ENCODE measurements at places on chromosomes 12 and 14.

GRCh38 chr14:31893221-31893757 is 183.8 kb upstream of the ARHGAP5 start:
- peak; percentile 62 for DNase-seq

GRCh38 chr12:115060477-115061168 is 376.6 kb upstream of the TBX3 start:
- DNase-seq, result no peak

DNA sequence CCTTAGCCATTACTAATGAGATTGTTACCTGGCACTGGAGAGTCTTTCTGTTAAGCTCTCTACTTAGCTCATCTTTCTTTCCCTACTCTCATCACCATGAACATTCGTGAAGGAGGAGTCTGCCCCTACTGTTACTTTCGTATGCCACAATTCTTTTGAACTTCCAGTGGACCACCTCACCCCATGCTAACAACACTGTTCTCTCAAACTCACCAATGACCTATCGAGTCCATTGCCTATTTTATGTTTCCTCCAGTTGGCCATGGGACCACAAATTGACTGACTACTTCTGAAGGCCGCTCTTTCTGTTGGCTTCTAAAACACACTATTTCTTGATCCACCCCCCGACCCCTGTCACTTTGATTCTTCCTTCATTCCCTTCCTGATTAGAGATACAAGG is 192.4 kb upstream of the GZMB start:
- DNase-seq, result no peak

- DNase-seq, result no peak
Observed at GRCh38 chr12:26786491-26786864, 46.5 kb downstream of the ITPR2 start.

GRCh38 chr14:22685467-22685866 is 41.3 kb upstream of the OR6J1 start:
- no peak for DNase-seq

DNA sequence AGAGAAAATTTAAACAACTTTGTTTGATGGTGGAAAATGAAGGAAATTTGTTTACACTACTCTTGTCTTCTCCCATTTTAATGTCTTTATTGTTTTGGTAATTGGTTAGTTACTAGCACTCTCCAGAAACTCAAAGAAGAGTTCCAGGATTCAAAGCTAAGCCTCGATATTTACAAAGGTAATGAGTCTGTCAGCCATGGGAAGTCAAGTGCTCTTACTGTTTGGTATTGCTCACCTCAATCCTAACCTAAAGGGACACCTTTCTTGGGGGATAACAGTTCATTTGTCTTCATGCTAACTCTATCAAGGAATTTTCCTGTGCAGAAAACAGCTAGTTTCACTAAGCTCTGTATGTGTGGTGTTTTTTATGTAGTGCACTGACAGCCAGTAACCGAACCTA is 222.9 kb upstream of the LMO3 start:
- DNase-seq, result no peak

- no peak for DNase-seq
Observed at GRCh38 chr12:53532524-53533445, 25.5 kb upstream of the NPFF start.

DNA sequence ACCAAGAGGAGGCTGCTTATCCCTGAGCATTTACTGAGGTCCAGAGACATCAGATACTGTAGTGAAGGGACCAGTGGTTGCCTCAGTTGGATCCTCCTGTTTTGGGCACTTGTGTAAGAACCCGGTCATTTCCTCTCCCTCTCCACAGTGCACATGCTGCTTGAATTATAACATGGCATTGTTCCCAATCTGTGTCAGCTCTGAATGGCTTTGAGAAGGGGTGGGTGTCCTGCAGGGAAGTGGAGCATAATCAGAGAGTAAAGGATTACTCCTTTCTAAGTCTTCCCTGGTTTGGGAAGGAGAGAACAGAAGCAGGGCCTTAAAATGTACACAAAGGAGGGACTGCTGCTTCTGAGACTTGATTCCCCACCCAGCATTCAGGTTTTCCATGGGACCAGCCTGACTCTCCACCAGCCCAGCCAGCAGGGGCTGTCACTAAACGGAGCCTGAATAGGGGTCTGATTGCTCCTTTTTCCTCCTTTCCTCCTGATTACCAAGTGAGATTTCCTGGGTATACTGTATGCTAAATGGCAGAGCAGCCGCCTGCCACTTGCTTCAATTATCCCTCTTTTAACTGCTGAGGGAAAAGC is 78.4 kb downstream of the NRXN3 start:
- DNase-seq, result no peak

GRCh38 chr12:123919980-123920360 is 52.7 kb downstream of the CCDC92 start:
- no peak for DNase-seq

DNA sequence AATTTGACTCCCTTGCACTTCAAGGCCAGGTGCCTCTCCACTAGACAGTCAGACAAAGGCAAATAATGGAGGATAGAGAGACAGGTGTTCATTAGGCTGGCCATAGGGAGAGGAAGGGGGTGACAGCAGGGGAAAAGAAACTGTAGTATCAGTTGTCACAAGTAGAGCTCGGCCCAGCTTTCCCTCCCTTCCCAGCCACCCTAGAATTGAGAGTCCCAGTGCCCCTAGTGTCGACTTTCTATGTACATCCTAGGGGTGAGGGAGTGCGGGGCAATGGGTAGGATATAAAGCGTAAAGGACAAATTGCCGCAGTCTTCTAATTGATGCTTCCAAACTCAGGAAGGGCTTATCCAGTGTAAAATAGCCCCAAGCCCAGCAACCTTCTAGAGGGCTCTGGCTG is 39.0 kb downstream of the BAZ2A start:
- DNase-seq, result no peak

DNA sequence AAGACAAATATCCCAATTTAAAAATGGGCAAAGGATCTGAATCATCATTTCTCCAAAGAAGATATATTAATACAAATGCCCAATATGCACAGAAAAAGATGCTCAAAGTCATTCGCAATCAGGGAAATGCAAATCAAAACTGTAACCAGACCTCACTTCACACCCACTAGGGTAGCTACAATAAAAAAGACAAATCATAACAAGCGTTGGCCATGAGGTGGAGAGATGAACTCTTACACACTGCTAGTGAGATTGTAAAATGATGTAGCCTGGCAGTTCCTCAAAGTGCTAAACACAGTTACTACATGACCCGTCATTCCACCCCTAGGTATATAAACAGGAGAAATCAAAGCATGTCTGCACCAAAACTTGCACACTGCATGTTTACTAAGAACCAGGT is 30.4 kb downstream of the CDC42BPB start:
- no peak for DNase-seq

DNA sequence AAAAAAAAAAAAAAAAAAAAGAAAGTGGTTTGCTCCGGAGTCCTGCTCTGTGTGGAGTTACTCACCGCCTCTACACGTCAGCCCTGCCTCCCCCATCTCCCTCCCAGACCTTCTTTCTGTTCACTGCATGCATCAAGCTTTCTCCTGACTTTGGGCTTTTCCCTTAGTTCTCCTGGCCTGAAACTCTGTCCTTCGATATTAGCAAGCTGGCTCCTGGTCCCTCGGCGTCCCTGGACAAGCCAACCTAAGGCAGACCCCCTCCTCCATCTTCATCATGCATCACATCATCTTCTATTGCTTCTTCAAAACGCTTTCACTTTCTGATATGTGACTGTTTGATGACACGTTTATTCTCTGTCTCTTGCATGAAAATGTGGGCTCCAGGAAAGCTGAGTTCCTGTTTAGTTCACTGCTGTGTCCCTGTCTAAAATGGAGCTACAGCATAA is 40.6 kb downstream of the SLC15A4 start:
- no peak for DNase-seq

GRCh38 chr12:105057174-105057573 is 27.1 kb downstream of the ALDH1L2 start:
- DNase-seq, result no peak

DNA sequence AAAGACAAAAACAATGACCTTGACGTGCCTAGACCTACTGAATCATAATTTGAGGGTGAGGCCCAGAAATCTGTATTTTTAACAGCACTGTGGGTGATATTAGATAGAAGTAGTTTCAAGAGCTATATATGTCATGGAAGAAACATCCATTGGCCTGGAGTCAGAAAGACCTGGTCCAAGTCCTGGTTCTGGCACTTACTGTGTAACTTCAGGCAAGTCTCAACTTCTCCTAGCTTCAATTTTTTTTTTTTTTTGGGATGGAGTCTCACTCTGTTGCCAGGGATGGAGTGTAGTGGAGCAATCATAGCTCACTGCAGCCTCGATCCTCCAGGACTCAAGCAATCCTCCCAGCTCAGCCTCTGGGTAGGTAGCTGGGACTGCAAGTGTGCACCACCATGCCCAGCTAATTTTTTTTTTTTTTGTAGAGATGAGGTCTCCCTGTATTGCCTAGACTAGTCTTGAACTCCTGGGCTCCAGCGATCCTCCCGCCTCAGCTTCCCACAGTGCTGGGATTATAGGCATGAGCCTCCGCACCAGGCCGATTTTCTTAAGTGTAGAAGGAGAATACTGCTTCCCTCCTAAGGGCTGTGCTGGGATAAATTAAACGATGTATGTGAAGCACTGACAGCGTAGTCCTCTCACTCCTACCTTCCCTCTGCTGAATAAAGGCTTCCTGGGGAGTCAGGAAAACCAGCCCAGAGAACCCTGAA is 14.3 kb upstream of the GPX2 start:
- DNase-seq, result no peak

DNA sequence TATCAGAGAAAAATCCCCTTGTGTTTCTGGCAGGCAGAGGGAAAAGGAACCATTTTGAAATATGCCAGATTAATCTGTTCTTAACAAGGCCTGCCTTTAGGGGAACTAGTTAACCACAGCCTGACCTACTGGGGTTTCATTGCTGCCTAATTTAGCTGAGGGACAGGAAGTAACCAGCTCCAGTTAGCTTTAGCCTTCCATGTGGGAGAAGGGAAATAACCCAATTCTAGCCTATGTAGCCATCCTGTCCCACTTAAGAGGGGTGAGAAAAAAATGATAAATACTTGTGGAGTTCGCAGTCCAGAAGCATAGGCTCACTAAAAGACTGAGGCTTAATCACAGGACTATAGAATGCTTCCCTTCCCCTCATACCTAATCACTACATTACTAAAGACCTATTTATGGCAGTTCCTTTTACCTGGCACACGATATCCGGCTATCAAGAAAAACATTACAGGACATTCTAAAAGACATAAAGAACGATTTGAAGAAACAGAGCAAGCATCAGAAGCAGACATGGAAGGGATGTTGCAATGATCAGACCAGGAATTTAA is 22.8 kb downstream of the COX8C start:
- no peak for DNase-seq
